ENCODE measurements at places on chromosomes 7 and 10.

- DNase-seq, result no peak
Measured at GRCh38 chr10:35705051-35705450, 63.0 kb upstream of the FZD8 start.

- DNase-seq, result no peak
Measured at GRCh38 chr10:97633921-97634320, 621 bp upstream of the MORN4 start.

- DNase-seq, result no peak
Measured at GRCh38 chr7:139526578-139527544, 3.4 kb downstream of the CLEC2L start.

- DNase-seq, result no peak
Measured at GRCh38 chr7:105707381-105707780, 126.1 kb upstream of the EFCAB10 start.

DNA sequence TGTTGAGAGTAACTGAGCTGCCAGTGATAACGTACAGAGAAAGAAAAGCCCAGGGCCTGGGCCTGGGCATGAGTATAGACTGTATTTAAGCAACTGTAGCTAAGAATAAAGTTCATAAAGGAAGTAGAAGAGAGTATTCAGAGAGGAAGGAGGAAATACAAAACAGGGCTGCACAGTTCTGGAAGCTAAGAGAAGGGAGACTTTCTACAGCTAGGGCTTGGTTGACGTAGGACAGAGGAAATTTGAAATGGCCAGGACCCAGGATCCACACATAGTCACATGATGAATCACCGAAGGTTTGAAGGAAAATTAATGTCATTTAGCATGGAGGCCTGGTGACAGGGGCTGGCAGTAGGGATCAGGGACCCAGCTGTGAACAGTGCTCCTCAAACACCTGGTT lies 66.7 kb downstream of the ARL4A start:
- DNase-seq, result no peak

DNA sequence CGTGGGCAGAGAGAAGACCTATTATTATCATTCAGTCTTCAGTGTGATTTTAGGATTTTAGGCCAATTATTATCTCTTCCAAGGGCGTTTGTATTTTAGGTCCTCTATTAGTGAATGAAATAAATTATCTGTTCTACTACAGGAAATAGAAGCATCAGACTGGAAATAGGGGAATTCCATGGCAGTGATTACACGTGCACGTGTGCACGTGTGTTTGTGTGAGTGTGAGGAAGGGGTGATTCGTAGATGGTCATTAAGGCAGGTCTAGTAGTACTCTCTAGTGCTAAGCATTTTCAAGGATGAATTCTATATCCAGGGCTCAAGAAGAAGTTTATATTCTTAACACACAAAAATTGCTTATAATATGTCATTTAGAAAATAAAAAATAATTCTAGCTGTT lies 623.2 kb downstream of the GATA3 start:
- DNase-seq, result no peak

GRCh38 chr10:62794306-62794705 lies 10.2 kb upstream of the ADO start:
- no peak for DNase-seq

GRCh38 chr10:72785409-72785808 lies 93.5 kb downstream of the MCU start:
- DNase-seq, result no peak

All from stimulated activated effector memory CD8-positive, alpha-beta T cell treated with anti-CD3 and anti-CD28 coated beads, Interleukin-12 subunit alpha, Interleukin-12 subunit beta, amount 100 ng/mL, for 72 hours (primary cell).